ENCODE measurements at places on chromosomes 5 and 9.

- no peak for DNase-seq
These were observed 192.2 kb downstream of the TMEM167A start for GRCh38 chr5:82884821-82885471.

- peak; percentile 43 for DNase-seq
These were observed 72.4 kb downstream of the UGCG start for GRCh38 chr9:111969061-111969460.

GRCh38 chr5:113226116-113226736 lies 208.6 kb downstream of the TSSK1B start:
- DNase-seq, result no peak

DNA sequence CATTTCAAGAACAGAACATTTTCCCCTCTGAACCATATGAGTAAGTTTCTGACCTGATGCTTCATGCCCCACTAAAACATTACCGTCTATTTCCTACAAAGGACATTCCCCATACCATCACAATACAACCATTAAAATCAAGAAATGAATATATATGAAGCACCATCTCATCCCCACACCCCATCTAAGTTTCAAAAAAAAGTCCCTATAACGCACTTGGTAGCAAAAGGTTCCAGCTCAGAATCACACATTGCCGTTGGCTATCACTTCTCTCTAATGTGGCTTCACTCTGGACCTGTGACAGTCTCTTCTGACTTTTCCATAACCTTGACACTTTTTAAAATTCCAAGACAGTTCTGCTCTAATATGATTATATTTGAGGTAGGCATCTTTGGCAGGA lies 5.9 kb downstream of the EMB start:
- no peak for DNase-seq

DNA sequence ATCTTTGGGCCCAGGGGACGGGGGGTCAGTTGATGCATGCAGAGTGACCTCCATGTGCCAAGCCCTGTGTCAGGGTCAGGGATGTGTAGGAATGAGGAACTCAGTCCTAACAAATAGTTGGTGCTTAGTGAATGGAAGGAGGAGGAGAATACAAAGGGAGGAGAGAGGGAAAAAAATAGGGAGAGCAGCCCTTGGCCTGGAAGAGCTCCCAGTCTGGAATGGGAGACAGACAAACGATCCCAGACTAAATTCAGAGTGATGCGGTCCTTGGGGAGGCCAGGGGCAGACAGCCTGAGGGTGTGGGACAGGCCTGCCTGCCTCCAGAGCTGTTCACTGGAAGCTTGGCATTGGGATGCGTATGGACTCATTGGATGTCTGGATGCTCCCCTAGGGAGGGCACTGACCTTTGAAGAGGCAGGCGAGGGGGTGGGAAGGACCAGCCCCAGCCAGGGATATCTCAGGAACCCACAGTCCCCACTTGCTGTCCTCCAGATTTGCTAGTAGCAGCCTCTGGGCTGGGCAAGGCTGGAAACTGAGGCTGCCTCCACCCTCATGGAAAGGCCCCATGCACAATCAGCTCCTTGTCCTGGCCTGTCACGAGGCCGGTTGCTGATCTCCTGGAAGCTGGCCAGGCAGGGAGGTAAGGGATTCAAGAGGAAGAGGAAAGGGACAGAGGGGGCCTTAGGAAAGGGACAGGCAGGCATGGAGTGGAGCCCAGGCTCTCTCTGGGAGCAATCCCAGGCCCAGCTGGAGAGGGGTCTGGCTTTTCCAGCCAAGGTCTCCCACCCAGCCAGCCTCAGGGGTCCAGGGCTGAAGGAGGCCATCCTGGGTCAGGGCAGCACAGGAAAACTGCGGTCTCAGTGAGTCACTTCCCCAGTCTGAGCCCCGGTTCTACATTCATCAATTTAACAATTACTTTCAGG lies 69.0 kb upstream of the GGTA1 start:
- DNase-seq, result peak; percentile 64

All from GM23248 (cell line).